SK-N-SH (cell line): ENCODE measurements at places on chromosomes 16 and 17. TPM values are rescaled to one million over a fixed set of nuclear protein-coding genes. Genes with fewer than 3 reads are reported as not detected.

GRCh38 chr17:40480501-40481003, 20.9 kb downstream of the TNS4 start:
- DNase-seq: no peak

- no peak for DNase-seq
Measured at GRCh38 chr17:77129568-77130301, 11.0 kb upstream of the SEC14L1 start.

DNA sequence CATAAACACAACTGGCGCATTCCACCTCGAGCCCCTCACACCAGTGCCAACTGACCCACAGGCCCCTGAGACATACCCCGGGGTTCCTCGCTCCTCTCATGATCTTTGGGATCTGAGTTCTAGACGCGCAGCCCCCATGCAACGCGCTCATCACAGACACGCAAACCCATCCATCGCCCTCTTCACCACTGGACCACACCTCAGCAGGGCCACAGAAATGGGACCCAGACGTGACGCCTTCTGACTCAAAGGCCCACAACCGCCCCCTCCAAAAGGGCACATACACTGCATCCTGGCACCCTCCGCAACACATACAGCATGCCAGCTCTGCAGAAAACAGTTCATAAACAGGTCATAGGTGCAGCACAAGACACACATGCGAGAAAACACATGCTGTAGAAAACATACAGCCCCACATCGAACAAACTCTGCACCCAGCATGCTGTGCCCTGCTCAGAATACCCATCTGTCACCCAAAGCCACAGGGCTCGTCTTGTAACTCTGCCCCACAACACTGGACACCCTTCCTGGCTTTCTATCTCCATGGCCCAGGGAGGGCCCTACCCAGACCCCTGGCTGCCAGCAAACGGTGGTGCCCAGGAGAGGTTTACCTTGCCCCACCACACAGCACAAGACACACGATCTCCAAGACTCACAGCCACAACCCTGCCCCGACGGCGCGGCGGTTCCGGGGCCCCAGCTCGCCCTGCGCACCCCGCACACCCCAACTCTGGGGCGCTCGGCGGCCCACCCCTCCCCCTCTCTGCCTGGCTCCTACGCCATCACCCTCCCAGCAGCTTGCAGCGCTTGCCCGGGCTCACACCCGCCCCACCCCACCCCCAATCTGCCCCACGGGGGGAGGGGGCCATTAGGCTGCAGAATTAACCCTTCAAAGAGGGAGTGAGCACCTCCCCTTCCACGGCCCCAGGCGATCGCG, 887 bp downstream of the ZBTB4 start:
- peak; percentile 88 for DNase-seq

GRCh38 chr16:86921289-86921688, 342.9 kb downstream of the FOXL1 start:
- no peak for DNase-seq

DNA sequence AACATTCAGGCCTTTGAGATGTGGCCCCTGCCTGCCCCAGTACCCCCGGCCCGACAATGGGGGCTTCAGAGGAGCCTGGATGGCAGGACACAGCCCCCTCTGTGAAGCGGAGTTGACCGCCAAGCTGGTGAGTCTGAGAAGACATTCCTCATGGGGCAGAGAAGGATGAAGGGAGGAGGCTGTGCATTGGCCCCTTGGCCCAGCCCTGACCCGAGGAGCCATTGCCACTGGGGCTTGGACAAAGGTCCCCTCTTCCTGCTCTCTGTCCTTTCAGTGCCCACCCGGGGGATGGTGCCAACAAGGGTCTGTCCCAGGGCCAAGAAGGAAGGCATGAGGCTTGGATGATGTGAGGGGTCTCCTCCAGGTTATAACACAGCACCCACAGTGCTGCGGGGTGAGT, 30.9 kb upstream of the PHB1 start:
- DNase-seq: no peak

DNA sequence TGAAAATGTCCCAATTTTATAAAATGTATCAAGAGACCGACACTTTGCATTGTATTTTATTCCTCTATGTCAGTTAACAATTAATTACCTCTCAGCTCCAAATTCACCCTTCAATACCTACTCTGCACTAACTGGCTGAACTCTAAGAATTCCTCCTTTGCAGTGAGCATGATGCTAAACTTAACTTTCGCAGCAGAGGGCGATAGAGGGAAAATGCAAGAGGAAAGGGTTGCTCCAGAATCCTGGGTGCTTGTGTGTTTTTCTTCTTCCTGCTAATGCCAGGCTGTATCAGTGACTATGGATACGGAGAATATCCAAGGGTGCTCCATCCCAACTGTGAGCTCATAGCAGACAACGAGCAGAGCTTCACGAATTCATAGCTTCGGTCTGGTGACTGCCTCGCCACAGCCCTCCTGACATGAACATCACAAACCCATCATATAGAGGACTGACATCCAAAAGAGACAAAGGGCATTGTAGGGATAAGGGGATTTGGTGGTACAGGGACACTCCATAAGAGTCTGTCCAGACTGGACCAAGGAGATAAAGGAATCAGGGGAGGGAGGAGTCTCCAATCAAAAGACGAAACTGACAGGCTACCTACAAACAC, 172.9 kb downstream of the STX8 start:
- DNase-seq: peak; percentile 37

DNA sequence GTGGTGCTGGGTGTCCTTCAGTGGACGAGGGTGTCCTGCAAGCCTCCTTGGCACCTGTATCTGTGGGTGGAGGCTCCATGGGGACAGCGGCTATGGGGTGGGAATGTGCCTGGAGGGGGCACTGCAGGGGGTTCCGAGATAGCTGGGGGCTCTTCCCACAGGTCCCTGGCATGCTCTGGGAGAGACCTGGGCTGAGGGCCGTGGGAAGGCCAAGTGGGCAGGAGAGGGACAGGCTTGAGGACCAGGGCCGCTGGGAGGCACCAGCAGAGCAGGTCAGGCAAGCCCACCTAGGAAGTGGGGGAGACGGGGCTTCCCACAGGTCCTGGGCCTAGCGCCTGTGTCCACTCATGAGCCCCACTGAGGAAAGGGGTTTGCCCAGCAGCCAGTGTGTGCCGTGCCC, 9.7 kb downstream of the LRRC75A start:
- no peak for DNase-seq

GRCh38 chr17:77640916-77641605, 317.4 kb upstream of the TNRC6C start:
- DNase-seq: no peak

- no peak for DNase-seq
Measured at GRCh38 chr16:67844497-67844896, 2.2 kb upstream of the NUTF2 start.

DNA sequence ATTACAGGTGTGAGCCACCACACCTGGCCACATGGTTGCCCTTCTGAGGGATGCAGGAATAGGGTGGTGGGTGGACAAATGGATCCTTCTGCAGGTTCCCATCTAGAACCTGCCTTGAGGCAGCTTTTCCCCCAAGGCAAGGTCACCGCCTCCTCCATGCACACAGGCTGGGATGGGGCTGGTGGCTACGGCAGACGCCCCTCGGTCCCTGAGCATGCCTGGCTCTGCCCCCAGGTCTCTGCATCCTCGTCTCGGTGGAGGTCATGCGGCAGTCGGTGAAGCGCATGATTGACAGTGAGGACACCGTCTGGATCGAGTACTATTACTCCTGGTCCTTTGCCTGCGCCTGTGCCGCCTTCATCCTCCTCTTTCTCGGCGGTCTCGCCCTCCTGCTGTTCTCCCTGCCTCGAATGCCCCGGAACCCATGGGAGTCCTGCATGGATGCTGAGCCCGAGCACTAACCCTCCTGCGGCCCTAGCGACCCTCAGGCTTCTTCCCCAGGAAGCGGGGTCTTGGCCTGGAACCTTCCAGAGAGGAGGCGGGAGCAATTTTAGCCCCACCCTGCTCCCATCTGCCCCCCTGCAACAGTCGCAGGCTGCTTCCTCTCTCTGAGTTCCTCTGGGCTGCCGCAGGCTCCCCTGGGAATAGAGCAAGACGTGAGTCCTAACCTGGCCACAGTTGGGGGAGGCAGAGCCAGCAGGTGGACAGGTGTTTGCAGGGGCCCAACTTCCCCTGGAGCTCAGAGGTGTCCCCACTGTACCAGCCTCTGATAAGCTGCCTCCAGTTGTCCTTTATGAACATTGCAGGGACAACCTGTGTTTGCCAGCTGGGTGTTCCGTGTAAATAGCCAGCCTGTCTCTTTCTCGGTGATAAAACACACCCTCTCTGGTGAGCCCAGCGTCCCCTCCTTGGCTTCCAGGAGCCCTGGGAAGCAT, 11.7 kb downstream of the CACNG1 start:
- DNase-seq: peak; percentile 40

- DNase-seq: no peak
Measured at GRCh38 chr17:73360961-73361761, 49.4 kb upstream of the CDC42EP4 start.

DNA sequence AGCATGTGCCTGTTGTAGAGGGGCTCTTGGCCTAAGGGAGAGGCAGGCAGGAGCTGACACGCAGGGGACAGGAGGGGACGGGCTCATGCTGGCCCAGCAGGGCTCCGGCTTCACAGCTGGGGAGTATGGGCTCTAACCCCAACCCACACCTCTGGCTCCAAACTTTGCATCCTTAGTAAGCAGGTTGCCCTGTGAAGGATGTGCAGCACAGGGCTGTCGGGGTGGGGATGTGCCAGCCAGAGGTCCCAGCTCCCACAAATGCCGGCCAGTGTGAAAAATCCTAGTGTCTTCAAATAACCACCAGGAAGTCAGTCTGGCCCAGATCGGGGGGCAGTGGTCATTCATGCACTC, 14.0 kb upstream of the FAM83G start:
- DNase-seq: no peak

GPR179 gene
- 0.02 TPM in 2 replicates for polyA plus RNA-seq

NHLRC4 gene
- polyA plus RNA-seq: 0.69 and 0.70 TPM in 2 replicates

KRT15 gene
- polyA plus RNA-seq: 16.9 and 17.0 TPM in 2 replicates

FOXC2 gene
- polyA plus RNA-seq: 0.37 and 1.3 TPM in 2 replicates

FBXO39 gene
- not detected in 2 replicates for polyA plus RNA-seq

GPR139 gene
- not detected in 2 replicates for polyA plus RNA-seq

CCL8 gene
- polyA plus RNA-seq: not detected in 2 replicates

C16orf92 gene
- not detected in 2 replicates for polyA plus RNA-seq

CBX4 gene
- polyA plus RNA-seq: 16.6 and 21.9 TPM in 2 replicates
